NCI-H82 (cell line): ENCODE measurements at places on chromosomes 3 and 15.

- DNase-seq: no peak
These were observed 9.5 kb upstream of the RPLP1 start for GRCh38 chr15:69443032-69443611.

DNA sequence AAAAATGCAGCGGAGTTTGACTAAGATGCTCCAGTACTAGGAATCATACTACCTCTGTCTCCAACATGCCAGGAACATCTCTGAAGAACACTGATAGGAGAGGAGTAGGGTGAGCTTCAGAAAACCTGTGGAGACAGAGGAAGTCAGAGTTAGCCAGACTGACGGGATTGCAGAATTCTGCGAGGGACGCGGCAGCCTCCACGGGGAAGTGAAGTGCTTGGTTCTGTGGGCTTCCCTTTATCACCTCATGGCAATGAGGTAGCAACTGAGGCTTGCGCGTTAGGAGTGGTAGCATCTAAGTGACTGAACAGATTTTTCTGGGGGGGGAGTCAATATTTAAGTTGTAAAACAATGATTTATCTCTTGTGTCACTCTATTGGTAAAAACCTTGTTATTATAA lies 226.3 kb downstream of the MCTP2 start:
- no peak for DNase-seq

GRCh38 chr3:108914774-108915641 lies 38.7 kb downstream of the GUCA1C start:
- DNase-seq: peak; percentile 86

GRCh38 chr15:83206526-83207008 lies 1.1 kb downstream of the HDGFL3 start:
- peak; percentile 56 for DNase-seq

GRCh38 chr3:145384307-145384706 lies 776.7 kb downstream of the PLOD2 start:
- DNase-seq: no peak

- DNase-seq: no peak
These were observed 9.7 kb downstream of the LIPC start for GRCh38 chr15:58441376-58442070.

DNA sequence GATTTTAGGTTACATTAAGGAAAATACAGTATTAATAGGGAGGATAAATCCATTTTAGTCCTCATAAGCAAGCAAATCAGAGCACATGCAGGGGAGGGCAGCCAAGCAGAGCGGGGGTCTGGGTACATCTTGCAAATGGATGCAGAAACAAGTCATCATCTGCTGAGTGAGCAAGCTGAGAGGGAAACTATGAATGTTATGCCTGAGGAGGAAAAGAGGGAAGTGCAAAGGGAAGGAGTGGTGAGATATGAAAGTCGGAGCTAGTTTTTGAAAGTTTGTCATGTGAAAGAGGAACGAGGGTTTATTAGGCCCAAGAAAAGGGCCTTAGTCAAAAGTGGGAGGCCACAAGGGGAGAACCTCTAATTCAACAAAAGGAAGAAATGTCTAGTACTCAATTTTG lies 15.4 kb downstream of the PTX3 start:
- no peak for DNase-seq
